Activated T-cell treated with anti-CD3 and anti-CD28 coated beads, Interleukin-2, amount 50 U/mL, for 4 hours (primary cell): ENCODE measurements at places on chromosomes 12 and 14.

DNA sequence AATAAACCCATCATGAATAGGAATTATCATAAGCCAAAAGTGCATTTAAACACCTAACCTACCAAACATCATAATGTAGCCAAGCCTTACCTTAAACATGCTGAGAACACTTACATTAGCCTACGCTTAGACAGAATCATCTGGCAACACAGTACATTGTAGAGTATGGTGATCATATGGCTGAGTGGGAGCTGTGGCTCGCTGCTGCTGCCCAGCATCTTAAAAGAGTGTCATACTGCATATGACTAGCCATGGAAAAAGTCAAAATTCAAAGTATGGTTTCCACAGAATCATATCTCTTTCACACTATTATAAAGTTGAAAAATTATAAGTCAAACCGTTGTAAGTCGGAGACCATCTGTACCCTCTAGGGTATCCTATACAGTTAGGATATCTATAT, 32.0 kb upstream of the PRPF39 start:
- no peak for DNase-seq

DNA sequence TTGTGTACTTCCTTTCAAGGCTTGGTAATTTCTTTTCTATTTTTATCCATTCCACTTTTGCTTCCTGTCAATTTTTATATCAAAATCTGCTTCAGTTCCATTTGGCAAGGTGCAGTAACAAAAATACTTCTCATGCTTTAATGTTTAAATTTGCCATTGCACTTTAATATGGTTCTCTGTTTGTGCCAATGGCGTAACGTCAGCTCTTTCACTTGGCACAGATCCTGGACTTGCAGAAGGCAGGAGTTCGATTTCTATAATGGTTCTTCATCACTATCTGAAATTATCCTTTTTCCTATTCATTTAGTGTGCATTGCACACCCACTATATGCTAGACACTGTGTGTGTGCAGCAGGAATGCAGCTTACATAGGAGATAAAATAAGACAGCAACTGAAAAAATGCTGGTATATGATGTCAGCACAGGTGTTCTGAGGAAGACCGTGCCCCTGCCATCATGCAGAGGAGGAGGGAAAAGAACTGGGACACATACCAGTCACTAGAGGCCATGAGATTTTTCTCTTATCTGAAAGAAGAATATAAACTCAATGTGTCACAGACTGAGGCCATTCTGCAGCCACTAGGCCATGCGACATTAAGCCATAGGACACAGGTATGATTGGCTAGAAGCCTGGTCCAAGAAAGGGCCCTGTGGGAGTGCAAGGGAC, 298.2 kb downstream of the RPAP3 start:
- DNase-seq, result no peak

DNA sequence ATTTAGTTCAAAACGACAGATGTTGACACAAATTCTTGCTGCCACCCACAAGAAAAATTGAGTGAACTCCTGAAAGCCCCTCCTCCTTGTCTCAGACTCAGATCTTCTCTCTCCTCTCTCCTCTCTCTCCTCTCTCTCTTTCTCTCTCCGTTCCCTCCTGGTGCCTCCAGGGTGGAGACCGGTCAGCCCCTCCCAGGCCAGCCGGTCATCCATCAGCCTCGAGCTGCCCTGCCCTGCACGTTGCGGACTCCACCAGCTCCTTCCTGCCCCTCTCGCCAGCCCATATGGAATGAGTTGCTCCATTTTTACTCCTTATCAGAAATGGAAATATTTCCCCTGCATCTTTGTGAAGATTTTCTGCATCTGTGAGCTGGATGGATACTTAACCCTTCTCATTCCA, 103.8 kb downstream of the TBX5 start:
- DNase-seq, result no peak

- DNase-seq, result no peak
These were observed 129.8 kb downstream of the AACS start for GRCh38 chr12:125194987-125195386.

GRCh38 chr12:40192704-40193255, 32.0 kb upstream of the LRRK2 start:
- DNase-seq, result no peak

GRCh38 chr14:53458368-53458814, 305.3 kb upstream of the DDHD1 start:
- no peak for DNase-seq

GRCh38 chr14:23300687-23301223, 1.9 kb downstream of the PPP1R3E start:
- DNase-seq, result no peak

GRCh38 chr14:35268946-35269345, 23.2 kb upstream of the PSMA6 start:
- DNase-seq, result no peak

DNA sequence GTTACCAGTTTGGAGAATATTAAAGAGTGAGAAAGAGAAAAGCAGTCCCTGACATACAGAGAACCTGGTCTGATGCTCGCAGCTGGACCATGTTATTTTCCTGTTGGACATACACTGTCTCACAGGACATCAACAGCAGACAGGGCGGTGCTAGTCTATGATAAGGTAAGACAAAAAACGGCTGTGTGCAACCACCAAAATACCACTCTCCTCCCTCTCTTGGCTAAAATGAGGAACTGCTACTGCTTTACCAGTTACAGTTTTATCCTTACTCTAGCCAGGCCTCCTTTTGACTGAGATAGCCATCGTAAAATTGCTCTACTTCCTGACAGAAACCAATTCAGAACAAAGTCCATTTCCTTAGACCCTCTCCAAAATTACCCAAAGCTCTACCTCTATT, 47.0 kb upstream of the ERGIC2 start:
- DNase-seq, result no peak

DNA sequence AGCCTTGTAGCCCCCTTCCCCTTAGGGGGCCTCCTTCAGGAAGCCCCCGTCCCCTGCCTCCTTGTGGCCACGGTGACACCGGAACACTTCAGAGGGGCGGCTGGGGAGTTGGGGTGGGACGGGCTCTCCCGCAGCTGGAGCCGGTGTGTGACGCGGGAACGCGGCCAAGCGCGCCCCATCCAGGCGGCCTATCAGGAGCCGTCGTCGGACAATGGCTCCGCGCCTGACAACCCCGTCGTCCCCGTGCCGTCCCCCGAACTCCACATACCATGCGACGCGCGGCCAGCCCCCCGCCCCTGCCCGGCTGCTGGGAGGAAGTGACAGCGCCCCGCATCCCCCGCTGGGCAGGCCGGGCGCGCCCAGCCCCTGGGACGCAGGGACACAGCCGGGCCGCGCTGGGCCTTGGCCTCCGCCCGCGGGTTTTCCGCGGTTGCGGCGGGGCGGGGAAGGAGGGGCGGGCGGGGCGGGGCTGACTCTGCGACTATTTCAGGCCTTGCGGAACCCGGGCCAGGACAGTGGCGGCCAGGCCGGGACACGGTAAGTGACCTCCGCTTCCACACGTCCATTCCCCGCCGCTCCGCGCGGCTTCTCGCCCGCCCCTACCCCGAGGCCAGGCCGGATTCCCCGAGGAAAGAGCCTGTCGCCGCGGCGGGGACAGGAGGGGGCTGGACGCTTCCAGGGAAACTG, at the start of gene TNFAIP2:
TNFAIP2 (plus strand) TSS at position 515 of the 687 bp plus-strand sequence. CDS start 2,997 bp downstream, outside the sequence.
- no peak for DNase-seq

DNA sequence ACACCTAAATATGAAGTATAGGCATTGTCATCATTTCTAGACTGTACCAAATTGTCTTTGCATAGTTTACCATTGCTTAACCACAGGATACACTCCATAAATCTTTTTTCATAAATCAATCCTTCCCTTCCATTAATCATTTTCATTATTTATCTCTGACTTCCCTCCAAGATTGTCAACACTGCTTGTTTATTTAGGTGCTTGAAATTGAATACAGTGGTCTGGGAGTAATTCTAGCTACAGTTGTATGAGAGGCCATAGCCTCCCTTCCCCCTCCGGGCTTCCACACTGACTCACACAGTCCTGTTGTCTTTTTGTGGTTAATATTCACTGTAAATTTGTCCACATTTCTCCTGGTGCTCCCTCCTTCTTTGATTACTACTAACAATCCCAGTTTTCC, 114.2 kb upstream of the ARID2 start:
- DNase-seq, result no peak

- DNase-seq, result no peak
These were observed 3.2 kb upstream of the CLEC9A start for GRCh38 chr12:10027311-10027710.

DNA sequence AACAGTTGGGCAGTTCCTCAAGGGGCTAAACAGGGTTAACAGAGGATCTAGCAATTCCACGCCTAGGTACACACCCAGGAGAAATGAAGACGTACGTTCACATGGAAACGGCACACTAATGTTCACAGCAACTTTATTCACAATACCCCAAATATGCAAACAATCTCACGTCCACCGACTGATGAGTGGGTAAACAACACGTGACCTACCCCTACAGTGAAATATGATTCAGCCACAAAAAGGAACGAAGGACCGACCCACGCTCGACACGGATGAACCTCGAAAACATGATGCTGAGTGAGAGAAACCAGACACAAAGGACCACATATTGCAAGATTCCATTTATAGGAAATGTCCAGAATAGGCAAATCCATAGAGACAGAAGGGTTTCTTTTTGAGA, 112.7 kb downstream of the NCOR2 start:
- DNase-seq, result no peak

GRCh38 chr12:128235635-128236417, 31.1 kb upstream of the TMEM132C start:
- no peak for DNase-seq

GRCh38 chr14:39641224-39641623, 209.0 kb upstream of the FBXO33 start:
- DNase-seq, result no peak

GRCh38 chr12:132345126-132345525, 15.7 kb upstream of the GALNT9 start:
- DNase-seq, result no peak

DNA sequence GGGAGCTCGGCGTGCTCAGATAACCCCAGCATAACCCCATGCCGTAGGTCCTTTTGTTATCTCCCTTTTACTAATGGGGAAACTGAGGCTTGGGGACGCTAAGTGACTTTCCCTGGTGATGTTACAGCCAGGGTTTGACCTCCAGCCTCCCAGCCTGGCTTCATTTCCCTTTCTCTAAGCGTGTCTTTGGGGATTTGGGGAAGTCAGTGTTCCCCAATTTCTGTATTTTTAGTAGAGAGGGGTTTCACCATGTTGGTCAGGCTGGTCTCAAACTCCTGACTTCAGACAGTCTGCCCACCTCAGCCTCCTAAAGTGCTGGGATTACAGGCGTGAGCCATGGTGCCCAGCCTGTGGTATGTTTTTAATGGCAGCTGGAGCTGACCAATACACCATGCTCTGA, 85.4 kb downstream of the PHETA1 start:
- DNase-seq, result no peak

- DNase-seq, result no peak
These were observed 7.4 kb downstream of the WNT1 start for GRCh38 chr12:48985475-48985897.

DNA sequence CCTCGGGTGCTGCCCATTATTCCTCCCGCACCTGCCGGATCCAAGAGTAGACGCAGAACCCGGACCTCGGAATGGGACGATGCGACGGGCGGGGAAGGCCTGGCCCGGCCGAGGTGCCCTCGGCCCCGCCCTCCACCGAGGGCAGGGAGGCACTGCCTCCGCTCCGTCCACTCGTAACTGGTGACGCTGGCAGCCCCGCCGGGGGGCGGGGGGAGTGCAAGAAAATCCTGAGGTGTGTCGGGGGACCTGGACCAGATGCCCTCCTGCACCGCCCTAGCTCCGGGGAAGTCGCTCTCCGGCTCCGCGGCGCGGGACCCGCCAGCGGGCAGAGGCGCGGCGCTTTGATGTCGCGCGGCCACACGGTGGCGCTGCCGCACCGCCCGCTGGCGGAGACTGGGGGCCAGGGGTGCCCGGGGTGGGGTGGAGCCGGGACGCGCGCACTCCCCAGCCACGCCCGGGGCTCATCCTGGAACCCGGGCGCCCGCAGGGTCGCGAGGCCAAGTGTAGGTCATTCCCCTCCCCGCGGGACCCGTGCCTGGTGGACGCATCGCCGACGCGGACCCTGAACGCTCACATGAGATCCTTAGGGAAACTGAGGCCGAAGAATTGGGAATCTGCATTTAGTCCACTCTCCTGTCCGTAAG, 202.8 kb downstream of the TTC8 start:
- DNase-seq, result peak; percentile 48

DNA sequence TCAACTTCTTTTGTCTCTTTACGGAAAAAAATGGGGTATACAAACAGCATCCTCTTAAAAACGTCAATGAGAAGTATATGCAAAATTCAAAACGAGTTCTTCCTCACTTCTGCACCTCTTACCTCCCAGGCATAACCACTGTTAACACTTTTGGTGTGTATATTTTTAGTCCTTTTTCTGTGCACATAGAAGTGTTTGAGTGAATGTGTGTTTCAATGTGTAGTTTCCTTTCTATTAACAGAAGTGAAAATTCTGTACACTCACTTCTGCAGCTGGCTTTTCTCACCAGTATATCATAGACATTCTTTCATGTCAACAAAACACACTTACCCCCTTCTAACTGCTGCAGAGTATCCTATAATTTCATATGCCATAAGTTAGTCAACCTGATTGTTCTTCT, 5.4 kb downstream of the UBR7 start:
- DNase-seq, result no peak

DNA sequence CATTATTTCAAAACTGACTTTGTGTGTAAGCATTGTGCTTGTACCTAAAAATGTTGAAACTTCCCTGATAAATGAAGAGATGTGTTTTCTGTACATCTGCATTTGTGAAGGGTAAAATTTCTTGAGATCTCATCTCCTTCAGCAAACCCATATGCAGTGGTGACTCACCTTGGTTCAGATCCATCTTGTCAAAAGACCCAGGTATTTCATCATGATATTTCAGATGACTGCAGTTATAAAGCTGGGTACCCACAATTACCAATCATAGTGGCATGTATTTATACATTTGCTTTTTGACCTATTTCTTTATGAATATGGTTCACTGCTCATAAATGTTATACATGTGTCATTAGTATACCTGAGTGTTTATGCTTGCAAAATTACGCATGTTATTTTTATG, 1213.6 kb downstream of the GALC start:
- DNase-seq, result no peak

DNA sequence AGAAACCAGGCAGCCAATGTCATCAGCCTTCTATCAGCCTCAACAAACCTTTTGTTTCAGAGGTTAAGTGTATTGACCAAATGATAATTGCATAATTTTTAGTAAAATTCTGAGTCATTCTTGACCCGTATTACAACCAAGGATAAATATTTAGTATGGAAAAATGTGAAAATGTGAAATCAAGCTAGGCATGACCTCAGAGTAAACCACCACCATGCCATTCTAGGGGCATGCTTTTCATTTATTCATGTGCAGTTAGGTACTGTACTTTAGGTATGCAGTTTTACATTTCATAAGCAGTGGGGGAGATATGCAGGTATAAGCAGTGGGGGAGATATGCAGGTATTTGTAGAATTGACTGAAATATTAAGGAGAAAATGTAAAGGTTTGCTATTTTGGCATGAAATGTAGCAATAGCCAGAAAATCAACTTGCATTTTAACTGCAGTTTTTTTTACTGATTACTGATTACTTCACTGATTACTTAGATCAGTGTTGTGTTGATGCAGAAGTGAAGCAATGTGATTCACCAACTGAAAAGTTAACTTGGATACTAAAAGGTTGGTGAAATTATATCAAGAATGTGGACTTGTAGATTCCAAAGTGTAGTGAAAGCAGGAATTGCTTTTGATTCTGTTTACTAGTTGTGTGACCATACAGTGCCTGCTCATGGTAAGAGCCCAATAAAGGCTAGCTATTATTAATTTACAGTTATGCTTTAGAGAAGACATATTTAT, 184.2 kb downstream of the ESR2 start:
- DNase-seq, result no peak
